Esophagus squamous epithelium (tissue), 5 donors: ENCODE measurements at places on chromosomes 5 and 9.

DNA sequence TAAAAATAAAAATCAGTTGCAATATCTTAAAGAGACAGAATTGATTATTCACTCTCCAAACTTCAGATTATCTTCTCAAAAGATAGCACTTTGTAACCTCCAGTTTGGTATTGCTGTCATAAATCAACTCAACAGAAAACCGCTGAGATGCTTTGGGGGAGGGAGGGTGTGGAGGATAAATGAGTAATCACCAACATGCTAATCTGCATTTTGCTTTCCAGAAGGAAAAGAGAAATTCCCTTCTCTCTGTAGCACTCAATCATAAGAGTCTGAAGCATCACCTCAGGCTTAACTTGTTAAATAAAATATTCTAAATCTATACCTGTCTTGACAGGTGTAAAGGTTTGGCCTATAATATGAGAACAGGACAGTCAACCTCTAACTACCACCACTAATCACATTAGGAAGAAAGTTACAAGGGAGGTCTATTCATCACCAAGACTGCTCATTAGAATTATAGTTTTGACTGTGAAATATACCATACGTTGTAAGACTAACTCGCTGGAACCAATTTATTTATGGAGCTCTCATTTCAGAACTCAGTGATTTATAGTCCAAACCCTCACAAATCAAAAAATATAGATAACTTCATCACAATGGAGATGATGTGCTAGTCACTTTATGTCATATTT, 89.0 kb downstream of the PIK3R1 start:
- DNase-seq = no peak

DNA sequence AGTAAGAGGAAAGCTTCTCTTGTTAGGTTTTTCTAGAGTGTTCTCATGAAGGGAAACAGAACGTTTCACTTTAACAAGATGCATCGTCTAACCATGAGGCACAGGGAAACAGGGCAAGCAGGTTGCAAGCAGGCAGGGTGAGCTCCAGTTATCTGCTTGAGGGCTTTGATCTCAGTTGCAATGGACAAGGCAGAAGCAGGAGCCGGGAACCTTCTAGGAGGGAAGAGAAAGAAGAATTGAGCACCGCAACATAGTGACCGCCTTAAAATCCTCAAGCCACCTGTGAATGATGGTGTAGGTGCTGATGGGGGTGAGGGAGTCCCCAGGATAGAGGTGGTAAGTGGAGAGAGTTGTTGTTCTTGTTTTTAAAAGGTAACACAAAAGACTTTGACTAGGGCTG, 22.9 kb upstream of the ZSWIM6 start:
- no peak for DNase-seq

GRCh38 chr5:14715481-14715880, 51.0 kb downstream of the OTULIN start:
- no peak for DNase-seq

GRCh38 chr9:85007748-85008147, 338.2 kb downstream of the NTRK2 start:
- DNase-seq = no peak

GRCh38 chr9:115596021-115596745, 478.2 kb upstream of the TNC start:
- DNase-seq = no peak

- no peak for DNase-seq
Observed at GRCh38 chr5:178208540-178209227, 4.4 kb downstream of the HNRNPAB start.

DNA sequence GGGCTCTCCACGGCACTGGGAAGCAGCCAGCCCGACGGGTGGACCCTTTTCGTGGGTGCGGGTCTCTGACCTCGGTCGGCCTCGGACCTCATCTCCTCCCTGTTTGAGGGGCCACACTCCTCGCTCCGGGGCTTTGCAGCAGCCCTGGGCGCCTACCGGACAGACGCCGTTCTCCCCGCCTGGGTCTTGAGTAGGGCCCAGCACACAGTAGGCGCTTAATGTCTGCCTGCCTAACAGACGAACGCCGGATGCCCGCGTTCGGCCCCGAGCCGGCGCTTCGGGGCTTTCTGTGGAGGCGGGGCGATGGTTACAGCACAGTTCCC, 842 bp upstream of the GTF3C5 start:
- DNase-seq = no peak

GRCh38 chr9:34396276-34397214, 19.8 kb upstream of the MYORG start:
- no peak for DNase-seq

DNA sequence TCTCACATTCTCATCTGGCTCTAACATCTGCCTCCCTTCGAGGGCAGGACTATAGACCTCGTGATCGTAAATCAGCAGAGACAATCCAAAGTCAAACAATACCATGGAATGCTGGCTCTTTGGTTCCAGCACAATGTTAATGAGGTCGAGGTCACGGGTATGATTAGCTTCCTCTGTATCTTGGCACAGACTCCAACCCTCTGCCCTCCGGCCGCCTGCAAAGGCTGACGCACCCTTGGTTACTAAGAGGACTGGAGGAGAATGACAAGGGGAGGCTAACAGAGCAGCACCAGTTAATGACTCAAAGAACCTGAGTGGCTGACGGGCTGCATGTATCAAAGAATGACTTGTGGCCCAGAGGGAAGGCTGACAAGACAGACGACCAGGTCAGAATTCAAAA, 10.1 kb downstream of the LHFPL2 start:
- DNase-seq = peak; percentile 12

GRCh38 chr5:130400091-130400490, 495.8 kb downstream of the CHSY3 start:
- DNase-seq = no peak

GRCh38 chr9:96599298-96599697, 20.3 kb downstream of the CDC14B start:
- no peak for DNase-seq

GRCh38 chr9:6132650-6133049, 83.0 kb upstream of the IL33 start:
- DNase-seq = no peak

DNA sequence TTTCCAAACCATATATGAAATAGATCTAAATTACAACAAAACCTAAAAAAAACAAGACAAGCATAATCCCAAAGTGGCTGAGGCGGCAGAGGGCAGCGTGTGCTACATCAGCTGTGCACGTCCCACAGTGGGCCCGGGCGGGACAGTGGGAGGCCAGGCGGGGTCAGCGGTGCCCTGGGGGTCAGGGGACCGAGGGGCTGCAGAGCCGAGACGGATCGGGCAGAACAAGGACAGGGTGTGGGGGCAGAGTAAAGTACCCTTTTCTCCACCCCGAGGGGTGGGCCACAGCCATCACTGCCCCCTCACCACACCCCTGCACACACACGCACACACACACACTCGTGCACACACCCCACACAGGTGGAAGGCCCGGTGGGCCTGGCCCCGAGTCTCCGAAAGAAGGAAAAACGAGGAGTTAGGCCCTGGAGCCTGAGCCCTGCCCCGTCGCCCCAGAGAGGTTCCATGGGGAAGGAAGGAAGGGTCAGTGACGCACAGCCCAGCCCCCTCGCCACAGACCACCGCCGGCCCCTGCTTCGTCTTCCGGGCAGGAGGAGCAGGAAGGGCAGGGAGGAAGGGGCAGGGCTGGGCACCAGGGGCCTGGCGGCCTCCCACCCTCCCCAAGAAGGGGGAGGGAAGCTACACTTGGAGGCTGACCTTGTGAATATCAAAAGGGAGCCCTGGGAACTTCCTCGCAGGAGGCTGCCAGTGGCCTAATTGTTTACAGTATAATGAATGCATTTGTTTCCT, 49.6 kb upstream of the UBAC1 start:
- no peak for DNase-seq

DNA sequence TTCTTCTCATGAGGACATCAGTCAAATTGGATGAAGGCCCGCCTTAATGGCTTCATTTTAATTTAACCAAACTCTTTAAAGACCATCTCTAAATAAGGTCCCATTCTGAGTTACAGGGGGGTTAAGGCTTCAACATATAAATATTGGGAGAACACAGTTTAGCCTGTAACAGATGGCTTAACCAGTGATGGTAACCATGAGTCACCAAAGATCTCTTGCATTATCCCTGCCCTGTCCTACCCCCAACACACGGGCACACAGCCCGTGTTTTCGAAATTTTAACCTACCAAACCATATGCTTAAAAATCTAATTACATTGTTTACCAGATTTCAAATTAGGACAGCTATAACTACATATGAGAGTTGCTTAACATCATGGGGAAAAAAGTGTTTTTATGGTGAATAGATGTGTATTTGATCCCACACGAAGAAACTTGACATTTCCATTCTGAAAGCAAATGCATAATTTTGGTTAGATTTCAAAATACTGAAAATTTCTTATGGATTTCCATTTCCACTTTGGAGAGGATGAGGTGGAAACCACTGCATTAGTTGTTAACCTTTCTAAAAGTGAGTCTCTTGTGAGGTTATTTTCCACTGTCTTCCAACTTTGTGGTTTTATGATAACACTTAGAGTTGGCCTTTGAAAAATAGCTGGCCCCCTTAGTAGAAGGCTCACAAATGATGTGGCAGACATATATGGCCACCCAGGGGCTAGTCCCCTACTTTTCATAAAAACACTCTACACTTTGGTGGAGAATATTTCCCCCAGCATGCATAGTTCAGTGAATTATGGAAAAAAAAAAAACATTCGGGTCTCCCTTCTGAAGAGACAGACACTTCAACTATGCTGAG, 849.3 kb downstream of the TLE1 start:
- DNase-seq = no peak

DNA sequence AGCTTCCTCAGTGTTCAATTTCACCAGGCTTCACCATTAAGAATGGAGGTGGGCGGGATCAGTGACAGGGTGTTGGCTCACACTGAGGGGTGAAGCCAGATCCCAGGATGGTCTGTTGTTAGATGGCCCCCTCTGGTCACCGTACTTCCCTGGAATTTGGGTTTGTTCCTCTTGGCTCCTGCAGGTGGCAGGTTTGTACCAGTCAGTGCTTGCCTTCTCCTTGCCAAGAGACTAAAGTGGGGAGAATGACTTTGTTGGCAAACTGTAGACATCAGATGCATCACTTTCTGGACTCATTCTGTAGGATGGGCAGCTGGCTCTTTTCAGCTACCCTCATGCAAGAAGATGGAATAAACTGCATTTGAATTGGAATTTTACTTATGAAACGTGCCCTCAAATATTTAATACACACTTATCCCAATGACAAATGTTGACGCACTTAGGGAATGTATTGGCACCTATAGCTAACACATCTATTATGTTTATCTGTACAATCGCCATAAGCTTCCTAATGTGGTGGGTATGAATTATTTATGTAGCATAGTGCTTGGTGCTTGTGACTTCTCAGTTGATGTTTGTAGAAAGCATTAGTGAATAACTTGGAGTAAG, 31.4 kb upstream of the ANKRD55 start:
- no peak for DNase-seq
